Caudate nucleus (tissue), 63 donors: ENCODE measurements at places on chromosomes 2 and 18.

DNA sequence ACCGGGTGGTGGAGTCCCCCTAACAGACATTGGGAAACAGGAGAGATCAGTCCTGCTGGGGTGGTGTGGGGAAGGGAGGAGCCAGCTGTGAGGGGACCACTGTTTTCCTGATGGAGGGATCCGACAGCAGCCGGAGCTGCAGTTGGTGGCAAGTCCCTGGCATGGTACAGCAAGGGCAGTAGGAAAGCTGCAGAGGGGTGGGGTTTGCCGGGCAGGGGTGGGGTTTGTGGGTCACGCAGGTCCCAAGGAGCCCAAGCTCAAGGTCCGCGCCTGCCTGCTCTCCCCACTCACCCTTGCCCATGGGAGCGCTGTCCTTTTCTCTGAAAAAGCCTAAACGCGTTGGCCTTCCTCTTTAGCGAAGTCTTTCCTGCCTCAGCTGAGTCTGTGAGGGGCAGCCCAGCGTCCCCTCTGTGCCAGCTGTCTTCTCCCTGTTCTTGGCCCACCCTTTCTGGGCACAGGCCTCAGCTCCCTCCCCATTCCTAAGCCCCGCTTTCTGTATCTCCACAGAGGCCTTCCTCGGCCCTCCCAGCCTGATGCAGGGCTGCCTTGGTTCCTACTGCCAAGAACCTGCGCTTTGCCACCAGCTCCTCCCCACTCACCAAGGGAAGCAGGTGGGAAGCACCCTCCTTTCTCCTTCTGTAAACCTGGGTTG is 29.3 kb upstream of the INHBB start:
- DNase-seq: no peak

DNA sequence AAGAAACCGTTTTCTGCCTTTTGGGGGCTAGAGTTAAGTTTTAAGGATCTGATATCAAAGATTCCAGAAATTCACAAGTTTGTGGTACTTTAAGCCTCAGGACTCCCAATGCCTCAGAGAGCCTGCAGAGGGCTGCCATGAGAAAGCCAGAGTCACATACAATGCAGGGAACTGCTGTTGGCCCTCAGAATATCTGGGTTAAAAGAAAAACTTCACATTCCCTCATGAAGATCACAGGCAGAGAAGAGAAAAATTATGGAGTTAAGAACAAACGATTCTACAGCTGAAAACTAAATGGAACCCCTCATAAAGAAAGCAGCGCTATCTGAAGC is 39.5 kb downstream of the HDAC4 start:
- no peak for DNase-seq

GRCh38 chr2:199105826-199106225 is 351.9 kb downstream of the SATB2 start:
- DNase-seq: no peak

DNA sequence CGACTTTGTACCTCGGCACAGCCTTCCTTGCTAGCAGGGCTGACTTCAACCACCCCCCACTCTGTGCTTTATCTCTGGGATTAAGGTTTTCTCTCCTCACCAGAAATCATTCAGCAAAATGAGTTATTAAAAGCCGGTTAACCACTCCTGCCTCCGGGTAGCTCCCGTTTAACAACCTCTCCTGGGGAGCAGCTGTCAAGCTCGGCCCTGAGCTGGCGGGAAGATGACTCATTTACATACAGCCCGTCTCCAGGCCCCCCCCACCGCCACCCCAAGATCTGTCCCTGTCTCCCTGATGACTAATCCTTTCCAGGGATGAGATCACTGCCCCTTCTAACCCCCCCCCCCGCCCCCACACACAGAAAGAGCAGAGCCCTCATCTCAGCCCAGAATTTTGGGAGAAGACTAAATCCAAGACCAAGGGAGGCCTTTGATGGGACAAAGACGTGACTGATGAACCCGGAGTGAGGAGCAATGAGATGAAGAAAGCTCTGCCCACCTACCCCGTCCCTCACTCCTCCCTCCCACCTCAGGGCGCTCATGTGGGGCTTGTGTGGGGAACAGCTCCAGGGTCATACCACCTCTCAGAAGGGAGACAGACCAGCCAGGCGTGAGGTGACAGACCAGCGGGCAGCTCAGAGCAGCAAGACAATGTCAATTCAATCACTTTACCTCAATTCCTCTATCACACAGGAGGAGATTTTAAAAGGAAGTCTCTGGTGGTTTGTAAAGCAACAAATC is 131.4 kb downstream of the MSH2 start:
- no peak for DNase-seq
